ENCODE measurements at places on chromosomes 12 and 14. TPM values are rescaled to one million over a fixed set of nuclear protein-coding genes. Genes with fewer than 3 reads are reported as not detected.

Gene TMTC1
- total RNA-seq: 12.8 TPM

Gene NXPH4
- not detected for total RNA-seq

Gene IFNG-AS1
- 3.9 TPM for total RNA-seq

Gene KLHL33
- 6.3 TPM for total RNA-seq

Gene IKBIP
- 66.4 TPM for total RNA-seq

Gene CD163
- total RNA-seq: 67.7 TPM

Gene NAV3
- 4.3 TPM for total RNA-seq

Gene RNF212B
- not detected for total RNA-seq

Gene CSRP2
- 195 TPM for total RNA-seq

Gene SLC10A1
- total RNA-seq: 2.4 TPM

Gene CMKLR1
- total RNA-seq: 79.0 TPM

Gene IKZF4
- total RNA-seq: 4.3 TPM

Gene RFLNA
- total RNA-seq: 7.2 TPM

Gene TBC1D30
- 14.7 TPM for total RNA-seq

Gene KCNC2
- 4.1 TPM for total RNA-seq

Gene CLEC6A
- total RNA-seq: 3.9 TPM

Gene TMEM119
- 85.0 TPM for total RNA-seq

Gene PPM1H
- 1.9 TPM for total RNA-seq

Gene KSR2
- total RNA-seq: 0.72 TPM

Gene TSPAN8
- total RNA-seq: 3.6 TPM

Gene RPGRIP1
- total RNA-seq: not detected

Gene TULP3
- total RNA-seq: 50.1 TPM

Measured in umbilical cord (tissue), 2 donors.